ENCODE measurements at places on chromosomes 1 and 21. TPM values are rescaled to one million over a fixed set of nuclear protein-coding genes. Genes with fewer than 3 reads are reported as not detected.

SLC9C2 gene
- total RNA-seq = 0.98 TPM

IRF6 gene
- total RNA-seq = 11.5 TPM

GRCh38 chr1:180254854-180255253 is 24.8 kb downstream of the LHX4 start:
- no peak for DNase-seq

- DNase-seq = no peak
Observed at GRCh38 chr21:38323721-38324531, 67.1 kb downstream of the KCNJ15 start.

All from upper lobe of left lung (tissue), 6 donors.